ENCODE measurements at places on chromosomes 11 and 22. TPM values are rescaled to one million over a fixed set of nuclear protein-coding genes. Genes with fewer than 3 reads are reported as not detected.

DNA sequence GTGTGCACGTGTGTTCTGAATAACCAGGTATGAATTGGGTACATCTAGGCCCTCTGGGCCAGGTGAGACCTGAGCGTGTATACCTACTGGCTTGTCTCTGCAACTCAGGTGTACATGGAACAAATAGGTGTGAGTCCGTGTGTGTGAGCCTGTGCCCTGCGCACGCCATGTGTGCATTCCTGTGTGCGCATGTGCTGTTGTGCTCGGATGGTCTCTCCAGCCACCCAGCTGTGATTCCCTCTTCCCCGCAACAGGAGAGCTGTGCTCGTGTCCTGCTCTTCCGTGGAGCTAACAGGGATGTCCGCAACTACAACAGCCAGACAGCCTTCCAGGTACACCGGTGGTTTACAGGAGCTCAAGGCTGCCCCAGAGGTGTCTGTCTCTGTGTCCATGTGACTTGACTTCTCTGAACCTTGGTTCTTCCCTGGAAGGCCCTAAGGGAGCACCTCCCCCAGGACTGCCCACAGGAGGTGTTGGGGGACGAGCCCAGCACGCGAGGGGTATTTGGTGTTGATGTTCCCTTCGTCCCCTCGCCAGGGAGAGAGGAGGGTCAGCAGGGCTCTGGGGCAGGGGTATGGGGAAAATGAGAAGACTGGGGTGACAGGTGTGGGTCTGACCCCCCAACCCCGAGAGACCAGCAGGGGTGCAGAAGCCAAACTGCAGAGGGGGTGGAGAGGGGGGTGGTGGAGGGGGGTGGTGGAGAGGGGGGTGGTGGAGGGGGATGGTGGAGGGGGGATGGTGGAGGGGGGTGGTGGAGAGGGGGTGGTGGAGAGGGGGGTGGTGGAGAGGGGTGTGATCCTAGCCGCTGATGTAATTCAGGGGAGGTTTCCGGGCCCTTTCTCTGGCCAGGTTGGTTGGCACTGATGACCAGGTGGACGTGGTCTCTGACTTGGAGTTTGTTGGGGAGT lies 10.7 kb downstream of the SHANK3 start:
- DNase-seq = no peak

The SERPING1 gene
- 695 TPM for total RNA-seq

GRCh38 chr11:1077417-1078119 lies 2.9 kb downstream of the MUC2 start:
- DNase-seq = no peak

DNA sequence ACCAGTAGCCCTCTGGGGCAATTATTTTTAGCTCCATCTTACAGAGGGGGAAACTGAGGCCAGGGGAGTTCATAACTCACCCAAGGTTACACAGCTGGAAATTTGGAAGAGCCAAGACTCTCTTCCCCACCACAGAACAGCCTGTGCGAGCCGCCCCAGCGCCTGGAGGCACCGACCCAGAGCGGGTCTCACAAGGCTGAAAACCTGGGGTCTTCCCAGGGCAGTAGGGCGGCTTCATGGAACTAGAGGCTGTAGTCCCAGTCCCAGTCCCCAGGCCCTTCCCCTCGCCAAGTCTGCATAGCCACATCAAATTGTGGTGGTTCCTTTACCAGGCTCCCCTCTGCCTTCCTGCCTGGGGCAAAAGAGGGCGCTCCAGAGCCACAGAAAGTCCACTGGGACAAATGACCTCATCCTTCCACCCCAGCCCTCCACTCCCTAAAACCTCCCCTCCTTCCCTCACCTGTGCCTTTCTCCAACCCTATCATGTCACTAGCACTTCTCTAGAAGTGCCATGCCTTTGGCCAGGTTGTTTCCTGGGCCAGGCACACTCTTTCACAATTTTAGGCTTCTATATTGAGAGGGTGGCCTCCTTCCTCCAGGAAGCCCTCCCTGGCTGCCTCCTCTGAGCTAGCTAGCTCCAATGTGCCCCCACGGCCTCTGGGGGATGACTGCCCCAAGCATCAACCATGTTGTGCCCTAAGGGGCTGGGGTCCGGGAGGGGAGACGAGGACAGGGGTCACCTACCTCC lies 15.2 kb upstream of the CDC42EP1 start:
- no peak for DNase-seq

DNA sequence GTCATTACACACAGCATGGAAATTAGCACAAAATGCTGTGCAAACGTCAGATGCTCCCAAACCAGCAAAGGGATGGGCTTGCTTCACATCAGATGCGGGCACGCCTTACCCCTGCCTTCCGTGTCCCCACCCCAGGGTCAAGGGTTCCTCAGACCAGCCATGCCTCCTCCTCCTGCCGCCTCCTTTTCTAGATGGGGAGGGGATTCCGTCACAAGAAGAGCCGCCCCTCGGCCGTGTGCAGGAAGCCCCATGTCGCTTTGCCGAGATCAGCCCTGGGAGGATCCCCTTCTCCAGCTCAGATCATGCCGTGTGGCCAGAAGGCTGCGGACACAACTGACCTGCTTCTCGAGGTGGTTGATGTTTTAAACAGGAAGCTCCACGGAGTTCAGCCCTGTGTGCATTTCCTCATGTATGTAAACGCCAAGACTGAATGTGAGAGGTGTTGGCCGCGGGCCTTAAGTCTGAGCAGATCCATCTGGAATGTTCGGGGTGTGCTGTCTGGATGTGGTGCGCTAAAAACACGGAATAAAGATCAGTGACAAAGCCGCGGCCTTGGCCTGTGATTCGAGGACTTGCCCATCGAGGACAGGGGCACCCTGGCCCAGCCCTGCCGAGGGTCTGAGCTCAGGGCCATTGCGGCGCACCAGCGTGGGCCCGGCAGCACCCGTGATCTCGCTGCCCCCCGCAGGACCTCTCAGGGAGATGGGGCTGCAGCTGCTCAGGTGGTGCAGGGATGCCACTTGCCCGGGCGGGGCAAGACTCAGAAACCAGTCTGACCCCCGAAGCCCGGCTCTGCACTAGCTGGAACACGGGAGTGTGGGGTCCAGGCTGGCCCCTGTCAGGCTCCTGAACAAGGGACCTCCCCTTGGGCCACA lies 412.9 kb downstream of the TBC1D22A start:
- DNase-seq = no peak

DNA sequence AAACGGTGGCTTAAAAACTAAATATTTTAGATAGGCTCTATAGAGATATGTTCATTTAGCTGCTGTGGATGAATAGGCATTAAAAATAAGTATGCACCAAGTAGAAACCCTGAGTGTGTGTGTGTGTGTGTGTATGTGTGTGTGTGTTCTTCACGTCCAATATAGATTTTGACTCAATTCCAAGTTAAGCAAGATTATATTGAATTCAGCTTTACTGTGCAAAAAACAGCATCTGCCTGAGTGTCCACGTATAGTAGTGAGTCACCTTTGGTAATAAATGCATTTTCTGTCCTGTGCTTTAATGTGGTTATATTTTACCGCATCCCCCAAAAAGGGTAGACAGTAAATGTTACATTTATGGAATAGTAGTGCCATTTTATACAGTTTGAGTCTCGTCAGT lies 71.2 kb downstream of the PDHX start:
- no peak for DNase-seq

- DNase-seq = no peak
These were observed 5.1 kb downstream of the MYEOV start for GRCh38 chr11:69299023-69299461.

- no peak for DNase-seq
These were observed 27.8 kb upstream of the PPARA start for GRCh38 chr22:46122511-46122971.
